ENCODE measurements at places on chromosomes 3 and 15.

DNA sequence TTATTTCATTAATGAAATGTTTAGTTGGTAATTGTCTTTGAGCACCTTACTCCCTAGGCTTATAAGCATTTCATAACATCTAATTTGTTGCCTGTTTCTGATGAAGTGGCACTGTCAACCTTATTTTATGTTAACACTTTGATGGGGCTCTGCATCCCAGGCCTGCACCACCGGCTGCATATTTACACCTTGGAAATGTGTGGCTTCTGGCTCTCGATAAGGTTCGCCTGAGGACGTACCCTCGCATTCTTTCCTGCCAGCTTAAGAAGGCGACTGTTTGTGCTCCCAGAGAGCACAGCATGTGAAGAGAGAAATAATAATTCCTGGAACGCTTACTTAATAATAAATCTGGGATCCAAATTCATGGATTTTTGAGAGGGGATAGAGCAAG is 763.3 kb upstream of the CFAP20DC start:
- no peak for DNase-seq

- DNase-seq: no peak
Measured at GRCh38 chr3:42868841-42869240, 6.8 kb downstream of the CYP8B1 start.

- DNase-seq: no peak
Measured at GRCh38 chr15:64925335-64926330, 13.9 kb downstream of the ANKDD1A start.

- no peak for DNase-seq
Measured at GRCh38 chr15:67161412-67161811, 93.0 kb downstream of the AAGAB start.

- DNase-seq: no peak
Measured at GRCh38 chr3:44510000-44510368, 32.5 kb upstream of the ZNF445 start.

DNA sequence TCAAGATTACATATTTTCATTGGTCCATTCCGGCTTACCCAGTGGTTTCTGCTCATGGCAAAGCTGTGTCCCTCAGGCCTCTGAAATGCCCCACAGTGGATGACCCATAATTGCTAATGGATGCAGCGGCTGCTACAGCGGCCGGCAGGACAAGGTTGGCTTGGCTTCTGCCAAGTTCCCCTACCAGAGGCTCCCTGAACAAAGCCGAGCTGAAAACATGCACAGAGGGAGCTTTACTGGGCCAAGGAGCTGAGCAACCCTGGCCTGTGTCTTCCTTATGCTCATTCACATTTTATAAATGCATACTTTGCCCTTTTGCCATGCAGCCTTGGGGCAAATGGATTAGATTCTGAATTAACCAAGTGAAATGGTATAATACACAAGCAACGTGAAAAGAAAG is 150.5 kb downstream of the NTRK3 start:
- no peak for DNase-seq

DNA sequence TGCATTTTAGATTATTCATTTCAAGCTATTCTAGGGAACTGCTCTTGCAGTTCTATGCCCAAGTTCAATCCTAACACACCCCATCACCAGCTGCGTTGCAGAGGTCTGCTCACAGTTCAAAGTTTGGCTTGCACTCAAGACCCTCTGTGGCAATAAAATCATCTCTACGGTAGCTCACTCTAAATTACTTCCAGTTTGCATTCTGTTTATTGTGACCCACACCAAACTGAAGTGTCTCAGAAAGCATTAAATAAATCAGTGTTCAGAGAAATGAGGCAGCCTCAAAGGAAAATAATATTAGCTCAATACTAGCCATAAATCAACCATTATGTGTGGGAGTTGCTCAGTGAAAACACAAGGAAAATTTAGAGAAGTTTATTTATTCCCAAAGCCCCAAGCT is 250.3 kb downstream of the MAGI1 start:
- no peak for DNase-seq

- DNase-seq: no peak
Measured at GRCh38 chr3:172739462-172739861, 11.1 kb upstream of the ECT2 start.

DNA sequence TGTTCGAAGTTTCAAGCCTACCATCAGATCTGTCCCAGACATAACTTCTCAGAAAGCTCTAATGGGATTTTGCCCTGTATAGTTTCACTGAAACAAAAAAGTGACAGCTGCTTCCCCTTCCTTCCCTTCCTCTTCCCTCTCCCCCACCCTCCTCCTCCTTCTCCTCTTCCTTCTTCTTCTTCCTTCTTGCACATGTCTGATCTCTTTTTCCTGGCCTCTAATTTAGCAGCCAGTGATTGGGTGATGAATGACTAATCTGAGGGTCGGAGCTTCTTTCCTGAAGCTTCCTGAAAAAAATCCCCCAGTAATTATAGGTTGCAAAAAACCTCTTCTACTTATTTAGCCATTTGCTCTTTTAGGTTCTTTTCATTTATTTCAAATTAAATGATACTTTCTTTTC is 168.7 kb downstream of the POTEB3 start:
- no peak for DNase-seq

DNA sequence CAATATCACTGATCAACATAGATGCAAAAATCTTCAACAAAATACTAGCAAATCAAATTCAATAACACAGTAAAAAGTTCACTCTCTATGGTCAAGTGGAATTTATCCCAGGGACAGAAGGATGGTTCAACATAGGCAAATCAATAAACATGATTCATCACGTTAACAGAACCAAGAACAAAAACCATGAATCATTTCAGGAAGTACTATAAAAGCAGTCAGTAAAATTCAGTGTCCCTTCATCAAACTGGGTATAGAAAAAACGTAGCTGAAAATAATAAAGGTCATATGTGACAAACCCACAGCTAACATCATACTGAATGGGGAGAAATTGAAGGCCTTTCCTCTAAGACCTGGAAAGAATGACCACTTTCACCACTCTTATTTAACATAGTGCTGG is 172.1 kb downstream of the POLR2M start:
- DNase-seq: no peak

GRCh38 chr15:68078365-68078764 is 24.2 kb downstream of the PIAS1 start:
- no peak for DNase-seq

- no peak for DNase-seq
Measured at GRCh38 chr15:37698679-37699078, 235.8 kb upstream of the TMCO5A start.

DNA sequence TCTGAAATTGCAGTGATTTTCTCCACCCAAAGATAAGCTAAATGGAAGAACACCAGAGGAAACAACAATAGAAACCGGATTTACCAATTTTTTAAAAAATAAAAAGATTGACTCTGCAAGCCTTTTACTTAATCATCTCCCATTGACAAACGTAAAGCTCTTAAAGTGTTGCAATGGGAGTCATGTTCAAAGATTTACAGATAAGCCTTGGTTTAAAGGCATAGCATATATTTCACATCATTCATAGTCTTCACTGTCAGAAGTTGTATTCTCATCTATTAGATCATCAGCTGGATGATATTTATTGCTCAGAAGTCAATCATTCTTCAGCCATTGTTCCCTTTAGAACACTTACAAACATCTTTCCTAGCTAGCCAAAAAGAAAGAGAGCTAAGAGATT is 397.6 kb downstream of the GBE1 start:
- DNase-seq: no peak

DNA sequence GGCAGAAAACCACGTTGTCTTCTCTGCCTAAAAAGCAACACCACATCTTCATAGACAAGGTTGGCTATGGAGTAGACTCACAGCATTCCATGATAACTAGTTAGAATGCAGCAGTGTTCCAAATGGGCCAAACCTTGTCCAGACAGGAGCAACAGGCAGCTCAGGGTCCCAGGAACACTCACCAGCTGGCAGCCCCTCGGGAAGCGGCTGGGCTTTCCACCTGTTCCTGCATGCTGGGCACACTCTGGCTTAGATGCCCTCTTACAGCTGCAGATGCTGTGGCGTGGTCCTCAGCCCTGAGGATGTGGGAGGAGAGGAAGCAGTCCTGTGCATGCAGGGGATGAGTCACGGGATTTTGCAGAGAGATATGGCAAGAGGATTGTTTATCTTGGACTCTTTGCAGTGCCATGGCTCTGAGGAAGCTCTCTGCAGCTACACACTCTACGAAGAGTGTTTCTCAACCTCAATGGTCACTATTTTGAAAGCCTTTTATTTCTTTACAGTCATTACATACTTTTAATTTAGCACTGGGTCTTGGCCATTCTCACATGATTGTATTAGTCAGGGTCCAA is 11.3 kb downstream of the NRROS start:
- no peak for DNase-seq

DNA sequence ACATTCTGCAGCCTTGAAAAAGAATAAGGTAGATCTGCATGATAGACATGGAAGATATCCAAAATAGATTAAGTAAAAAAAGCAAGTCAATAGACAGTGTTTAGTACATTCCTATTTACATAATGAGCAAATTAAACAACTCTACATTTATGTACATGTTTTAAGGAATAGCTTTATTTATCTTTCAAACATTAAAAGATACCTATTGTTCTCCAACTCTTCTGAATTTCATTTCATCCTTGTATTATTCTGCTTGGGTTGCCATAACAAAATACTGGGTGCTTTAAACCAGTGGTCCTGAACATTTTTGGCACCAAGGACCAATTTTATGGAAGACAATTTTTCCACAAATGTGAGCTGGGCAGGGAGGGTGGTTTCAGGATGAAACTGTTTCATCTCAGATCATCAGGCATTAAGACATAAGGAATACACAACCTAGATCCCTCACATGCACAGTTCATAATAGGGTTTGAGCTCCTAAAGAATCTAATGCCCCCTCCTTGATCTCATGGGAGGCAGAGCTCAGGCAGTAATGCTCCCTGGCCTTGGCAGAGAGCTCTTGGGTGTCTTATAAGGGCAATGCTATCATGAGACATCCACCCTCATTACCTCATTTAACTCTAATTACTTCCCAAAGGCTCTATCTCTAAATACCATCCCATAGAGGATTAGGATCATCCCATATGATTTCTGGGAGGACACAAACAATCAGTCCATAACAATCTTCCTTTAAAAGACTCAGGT is 6.8 kb upstream of the KATNBL1 start:
- DNase-seq: no peak

- no peak for DNase-seq
Measured at GRCh38 chr15:24919446-24919845, 35.3 kb upstream of the SNRPN start.

GRCh38 chr3:53716998-53717397 is 129.2 kb downstream of the CHDH start:
- no peak for DNase-seq

- no peak for DNase-seq
Measured at GRCh38 chr3:151841801-151842200, 27.9 kb downstream of the AADAC start.

DNA sequence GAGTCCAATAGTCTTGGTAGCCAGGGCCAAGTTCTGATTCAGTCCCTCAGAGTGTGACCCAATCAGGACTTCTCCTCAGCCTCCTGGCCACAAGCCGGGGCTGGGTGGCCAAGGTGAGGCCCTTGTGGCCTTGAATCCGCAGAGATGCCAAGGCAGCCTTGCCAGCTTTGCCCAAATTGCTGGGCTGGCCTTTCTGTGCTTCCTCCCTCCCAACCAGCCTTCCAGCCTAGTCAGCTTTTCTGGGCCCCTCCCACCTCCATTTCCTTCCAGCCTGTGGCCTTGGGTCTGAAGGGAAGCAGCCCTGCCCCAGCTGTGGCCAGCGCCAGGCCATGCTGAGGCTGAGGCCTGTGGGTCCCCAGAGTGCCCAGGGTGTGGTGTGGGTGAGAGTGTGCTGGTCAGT is 34.3 kb upstream of the ANKDD1A start:
- DNase-seq: no peak

DNA sequence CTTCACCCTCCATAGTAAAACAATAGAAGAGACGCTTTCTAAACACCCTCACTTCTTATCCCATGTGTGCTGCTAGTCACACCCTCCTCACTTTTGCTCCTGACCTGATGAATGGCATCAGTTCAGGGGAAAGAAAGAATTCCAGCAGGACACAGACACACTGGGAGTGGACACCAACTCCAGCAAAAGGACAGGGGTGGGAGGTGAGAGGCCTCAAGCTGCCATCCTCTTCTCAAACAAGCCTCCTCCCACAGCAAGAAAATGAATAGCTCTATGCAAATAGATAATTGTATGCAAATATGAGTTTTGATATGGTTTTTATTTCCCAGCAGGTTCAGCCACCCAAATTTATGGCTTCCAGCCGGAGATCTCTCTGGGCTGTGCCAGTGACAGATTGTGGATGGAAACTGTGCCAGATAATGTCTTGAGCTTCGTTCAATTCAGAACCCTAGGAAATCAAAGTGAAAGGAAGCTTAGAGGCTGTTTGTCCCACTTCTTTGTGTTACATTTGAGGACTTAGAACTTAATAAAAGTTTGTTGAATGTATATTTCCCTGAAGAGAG is 209.3 kb upstream of the PPP2R3A start:
- no peak for DNase-seq

DNA sequence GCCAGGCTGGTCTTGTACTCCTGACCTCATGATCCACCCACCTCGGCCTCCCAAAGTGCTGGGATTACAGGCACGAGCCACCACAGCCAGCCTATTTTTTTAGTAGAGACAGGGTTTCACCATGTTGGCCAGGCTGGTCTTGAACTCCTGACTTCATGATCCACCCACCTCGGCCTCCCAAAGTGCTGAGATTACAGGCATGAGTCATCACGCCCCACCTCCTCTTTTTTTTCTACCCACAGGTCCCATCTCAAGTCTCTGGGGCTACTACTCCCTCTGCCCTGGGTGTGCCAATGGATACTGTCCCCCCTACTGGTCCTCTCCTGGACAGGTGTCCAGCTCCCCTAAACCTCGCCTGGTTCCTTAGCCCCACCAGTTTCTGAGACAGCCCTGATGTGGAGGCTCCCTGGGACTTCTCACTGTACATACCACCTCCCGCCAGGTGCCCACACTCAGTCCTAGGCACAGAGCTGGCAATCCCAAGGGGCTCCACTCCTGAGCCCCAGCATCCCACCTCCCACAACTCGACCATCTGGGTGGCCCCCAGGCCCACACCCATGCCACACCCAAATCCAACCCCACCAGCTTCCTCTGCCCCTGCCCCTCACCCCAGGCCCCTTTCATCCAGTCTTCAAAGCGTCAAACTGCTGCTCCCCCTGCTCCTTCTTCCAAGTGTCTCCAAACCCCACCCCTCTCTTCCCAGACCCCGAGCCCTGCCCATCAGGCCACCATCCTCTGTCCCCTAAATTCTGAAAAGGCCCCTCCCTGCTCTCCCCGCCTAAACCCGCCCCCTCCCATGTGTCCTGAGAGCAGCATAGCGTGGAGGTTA is 13.1 kb upstream of the CYP11A1 start:
- DNase-seq: no peak

DNA sequence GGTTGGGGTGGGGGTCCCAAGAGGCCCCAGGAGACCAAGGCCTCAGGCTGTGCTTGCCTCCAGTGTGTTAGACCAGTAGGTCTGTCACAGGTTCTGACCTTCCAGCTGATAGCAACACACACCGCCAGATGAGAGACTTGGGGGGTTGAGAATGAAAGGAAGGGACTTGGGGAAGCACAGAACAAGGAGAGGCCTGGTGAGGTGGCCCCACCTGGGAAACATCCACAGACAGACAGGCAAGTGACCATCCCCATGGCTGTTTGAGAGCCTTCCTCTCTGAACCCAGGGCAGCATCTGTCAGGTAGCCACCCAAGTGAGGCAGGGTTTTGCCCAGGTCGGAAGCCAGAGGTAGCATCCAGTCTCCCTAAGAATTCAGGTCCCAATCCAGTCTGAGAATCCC is 35.0 kb upstream of the VPS8 start:
- DNase-seq: no peak
